ENCODE measurements at places on chromosomes 16 and 17.

GRCh38 chr16:66843191-66843590 lies 1.0 kb upstream of the CA7 start:
- no peak for DNase-seq

DNA sequence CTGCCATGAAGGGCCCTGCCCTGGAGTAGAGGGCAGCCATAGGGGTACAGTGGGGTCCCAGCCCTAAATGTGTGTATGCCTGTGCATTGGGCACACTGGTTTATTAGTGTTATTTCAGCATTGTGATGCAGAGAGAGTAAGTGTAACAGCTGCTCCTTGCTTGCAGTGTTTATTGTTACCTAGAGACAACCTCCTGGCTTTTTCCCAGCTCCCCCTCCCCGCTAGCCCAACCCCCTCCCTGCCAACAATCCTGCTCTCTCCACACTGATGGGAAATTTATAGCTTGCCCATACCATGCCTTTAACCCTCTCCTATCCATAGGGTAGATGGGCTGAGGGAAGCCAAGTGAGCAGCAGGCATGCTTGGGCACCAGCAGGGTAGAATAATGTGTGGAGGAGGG lies 51.3 kb downstream of the NEUROD2 start:
- peak; percentile 16 for DNase-seq

DNA sequence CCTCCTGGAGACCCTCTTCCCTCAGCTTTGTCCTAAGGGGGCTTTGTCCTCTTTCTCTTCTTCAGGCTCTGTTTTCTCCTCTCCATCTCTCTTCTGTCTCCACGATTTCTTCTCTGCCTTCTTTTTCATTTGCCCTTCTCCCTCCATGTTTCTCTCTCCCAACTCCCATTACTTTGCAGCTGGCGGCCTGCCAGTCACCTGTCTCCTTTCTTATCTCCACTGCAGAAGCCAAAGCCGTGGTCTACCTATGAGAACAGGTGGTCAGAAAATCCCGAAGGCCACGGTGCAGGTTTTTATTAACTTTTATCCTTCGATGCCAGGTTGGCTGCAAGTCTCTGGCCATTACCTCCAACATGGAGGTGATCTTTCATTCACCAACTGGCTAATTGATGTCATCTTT lies 45.1 kb downstream of the FZD2 start:
- DNase-seq: no peak

GRCh38 chr17:14316126-14316832 lies 15.4 kb downstream of the HS3ST3B1 start:
- DNase-seq: no peak

GRCh38 chr16:26214581-26215174 lies 522.9 kb downstream of the HS3ST4 start:
- no peak for DNase-seq

DNA sequence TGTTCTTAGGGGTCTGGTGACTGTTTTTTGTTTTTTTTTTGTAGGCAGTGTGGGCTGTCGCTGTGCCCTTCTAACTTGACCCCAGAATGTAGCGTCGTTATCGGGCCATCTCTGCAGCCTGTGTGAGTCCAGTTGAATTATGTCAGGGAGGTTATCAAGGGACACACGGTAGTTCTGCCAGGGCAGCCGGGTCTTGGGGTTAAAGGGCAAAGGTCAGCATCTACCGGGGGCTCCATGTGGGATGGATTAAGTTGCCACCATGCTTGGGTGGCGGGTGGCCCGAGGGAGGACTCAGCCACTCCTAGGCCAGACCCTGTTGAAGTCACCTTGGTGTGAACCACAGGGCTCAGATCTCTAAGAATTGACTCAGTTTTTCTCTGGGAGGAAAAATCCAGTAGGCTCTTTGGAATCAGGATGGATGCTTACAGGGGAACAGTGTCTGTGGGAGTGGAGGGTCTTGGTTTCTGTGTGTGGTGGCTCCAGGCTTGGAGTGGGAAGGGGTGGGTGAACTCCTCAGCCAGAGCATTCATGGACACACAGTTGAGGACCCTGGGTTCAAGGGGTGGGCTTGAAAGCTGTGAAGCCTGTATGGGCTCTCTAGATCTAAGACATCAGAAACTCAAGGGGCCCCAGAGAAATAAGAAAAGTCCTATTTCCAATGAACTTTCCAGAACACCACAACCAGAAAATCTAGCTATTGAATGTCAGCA lies 191.7 kb downstream of the IRF8 start:
- no peak for DNase-seq

DNA sequence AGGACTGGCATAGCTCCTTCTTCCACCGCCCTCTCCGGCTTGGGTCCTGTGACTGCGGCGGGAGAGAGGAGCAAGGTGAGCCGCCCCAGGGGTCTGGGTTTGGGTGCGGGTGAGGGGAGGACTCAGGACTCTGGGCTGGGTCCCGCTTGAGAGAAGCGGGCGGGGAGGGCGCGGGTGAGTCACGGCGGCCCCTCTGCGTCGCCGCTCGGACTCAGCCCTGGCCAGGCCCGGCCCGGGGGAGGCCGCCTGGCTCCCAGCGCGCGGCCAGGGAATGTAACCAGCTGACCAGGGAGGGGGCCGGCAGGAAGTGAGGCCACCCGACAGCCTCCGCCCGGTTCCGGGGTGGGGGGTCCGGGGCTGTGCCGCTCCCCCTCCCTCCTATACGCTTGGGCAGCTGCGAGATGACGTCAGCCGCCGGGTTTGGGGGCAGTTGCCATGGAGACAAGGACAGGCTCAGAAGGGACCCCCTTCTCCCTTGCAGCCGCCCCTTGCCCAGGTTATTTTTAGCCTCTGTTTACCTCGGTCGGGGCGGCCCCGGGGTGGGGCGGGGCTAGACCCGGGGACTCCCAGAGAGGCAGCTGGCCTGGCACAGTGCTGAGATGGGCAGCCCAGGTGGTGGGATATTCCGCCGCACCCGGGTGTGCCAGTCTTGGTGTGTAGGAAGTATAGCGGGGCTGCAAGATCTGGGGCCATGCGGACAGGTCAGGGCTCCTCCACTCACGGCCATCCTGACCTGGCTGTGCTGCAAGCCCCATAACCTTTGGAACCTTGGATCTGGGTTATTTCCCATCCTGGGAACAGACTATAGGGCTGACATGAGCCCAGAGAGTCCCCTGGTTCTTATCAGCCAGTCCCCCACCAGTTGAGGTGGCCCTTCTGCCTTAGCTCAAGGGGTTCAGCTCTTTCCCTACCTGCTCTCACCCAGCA lies 1.6 kb downstream of the RIPOR1 start:
- DNase-seq: no peak

GRCh38 chr16:69017036-69017783 lies 88.2 kb upstream of the HAS3 start:
- no peak for DNase-seq

- no peak for DNase-seq
These were observed 8.9 kb downstream of the NHERF2 start for GRCh38 chr16:2035431-2036199.

GRCh38 chr16:15739464-15739863 lies 89.4 kb downstream of the NDE1 start:
- DNase-seq: no peak

GRCh38 chr17:69723741-69724140 lies 309.2 kb downstream of the MAP2K6 start:
- DNase-seq: no peak

DNA sequence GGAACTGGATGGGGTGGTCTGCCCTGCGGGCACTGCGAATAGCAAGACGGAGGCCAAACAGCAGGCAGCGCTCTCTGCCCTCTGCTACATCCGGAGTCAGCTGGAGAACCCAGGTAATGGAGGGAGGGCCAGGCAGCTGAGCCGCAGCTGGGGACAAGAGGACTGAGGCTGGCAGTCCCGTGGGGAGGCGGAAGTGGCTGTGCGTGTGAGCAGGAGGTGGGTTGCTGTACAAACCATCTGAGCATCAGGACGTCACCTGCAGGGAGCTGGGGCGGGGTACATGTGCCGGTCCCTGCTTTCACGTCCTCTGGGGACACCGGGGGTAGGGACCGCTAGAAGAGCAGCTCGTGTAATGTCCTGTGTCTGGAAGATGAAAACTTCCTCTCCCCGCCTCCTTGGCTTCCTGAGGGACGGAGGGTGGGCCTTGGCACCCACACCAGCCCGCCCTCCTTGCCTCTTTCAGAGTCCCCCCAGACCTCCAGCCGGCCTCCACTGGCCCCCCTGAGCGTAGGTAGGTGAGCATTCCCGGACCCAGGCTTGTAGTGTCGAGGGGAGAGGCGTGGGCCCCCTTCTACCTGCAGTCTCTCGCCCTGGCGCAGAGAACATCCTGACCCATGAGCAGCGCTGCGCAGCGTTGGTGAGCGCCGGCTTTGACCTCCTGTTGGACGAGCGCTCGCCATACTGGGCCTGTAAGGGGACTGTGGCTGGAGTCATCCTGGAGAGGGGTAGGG lies 3.7 kb downstream of the ADAD2 start:
- no peak for DNase-seq

DNA sequence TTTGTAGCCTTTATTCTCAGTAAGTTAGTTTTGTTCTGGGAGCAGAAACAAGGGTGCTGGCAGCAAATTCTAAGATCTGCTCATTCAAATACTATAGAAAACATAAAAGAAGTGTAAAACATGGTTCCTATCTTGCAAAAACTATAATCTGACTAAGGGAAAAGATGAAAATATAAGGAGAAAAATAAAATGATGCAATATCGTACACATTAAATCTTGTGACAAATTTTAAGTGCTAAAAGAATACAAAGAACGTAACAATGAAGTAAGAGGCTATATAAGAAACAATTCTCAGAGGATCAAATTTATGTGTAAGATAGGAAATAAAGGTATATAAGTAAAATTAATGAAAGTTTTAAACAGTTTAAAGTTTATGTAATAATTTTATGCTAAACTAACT lies 224.6 kb downstream of the CEP112 start:
- DNase-seq: no peak

DNA sequence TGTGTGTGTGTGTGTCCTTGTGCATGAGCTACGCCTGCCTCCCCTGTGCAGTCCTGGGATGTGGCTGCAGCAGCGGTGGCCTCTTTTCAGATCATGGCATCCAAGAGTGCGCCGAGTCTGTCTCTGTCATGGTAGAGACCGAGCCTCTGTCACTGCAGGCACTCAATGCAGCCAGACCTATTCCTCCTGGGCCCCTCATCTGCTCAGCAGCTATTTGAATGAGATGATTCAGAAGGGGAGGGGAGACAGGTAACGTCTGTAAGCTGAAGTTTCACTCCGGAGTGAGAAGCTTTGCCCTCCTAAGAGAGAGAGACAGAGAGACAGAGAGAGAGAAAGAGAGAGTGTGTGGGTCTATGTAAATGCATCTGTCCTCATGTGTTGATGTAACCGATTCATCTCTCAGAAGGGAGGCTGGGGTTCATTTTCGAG lies 22.5 kb downstream of the STAT5A start:
- DNase-seq: no peak

DNA sequence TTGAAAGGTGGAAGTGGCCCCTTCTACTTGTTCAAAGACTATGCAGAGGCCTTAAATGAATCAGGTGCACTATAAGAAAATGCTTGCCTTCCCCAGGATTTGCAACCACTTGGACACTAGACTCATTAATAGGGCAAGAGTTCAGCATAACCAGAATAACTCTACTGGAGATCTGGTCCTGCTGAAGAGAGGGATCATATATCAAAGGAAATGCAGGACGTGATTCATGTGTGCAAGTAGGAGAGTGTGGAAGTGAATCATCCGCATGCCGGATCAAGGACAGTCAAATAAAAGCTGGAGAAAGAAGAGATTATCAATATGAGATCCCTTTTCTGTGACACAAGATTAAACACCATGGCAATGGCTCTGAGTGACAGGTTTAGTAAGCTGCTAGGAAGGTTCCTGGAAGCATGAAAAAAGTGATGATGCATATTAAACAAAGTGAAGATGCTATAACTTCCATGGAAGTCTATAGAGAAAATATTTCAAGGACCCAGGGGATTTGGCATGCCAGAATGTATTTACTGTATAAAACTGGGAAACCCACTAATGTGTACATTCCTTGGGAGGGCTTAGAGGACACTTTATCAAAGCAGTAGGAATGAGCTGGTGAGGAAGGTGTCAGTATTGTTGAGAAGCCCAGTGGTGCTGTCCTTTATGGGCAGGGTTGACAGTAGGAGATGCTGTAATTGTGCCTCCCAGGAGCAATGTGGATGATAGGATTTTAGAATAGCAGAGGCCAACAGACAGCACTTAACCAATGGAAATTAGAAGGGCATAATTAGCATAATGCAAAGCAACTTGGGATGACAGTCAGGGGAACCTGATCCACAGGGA lies 133.1 kb downstream of the ABCA8 start:
- peak; percentile 56 for DNase-seq

DNA sequence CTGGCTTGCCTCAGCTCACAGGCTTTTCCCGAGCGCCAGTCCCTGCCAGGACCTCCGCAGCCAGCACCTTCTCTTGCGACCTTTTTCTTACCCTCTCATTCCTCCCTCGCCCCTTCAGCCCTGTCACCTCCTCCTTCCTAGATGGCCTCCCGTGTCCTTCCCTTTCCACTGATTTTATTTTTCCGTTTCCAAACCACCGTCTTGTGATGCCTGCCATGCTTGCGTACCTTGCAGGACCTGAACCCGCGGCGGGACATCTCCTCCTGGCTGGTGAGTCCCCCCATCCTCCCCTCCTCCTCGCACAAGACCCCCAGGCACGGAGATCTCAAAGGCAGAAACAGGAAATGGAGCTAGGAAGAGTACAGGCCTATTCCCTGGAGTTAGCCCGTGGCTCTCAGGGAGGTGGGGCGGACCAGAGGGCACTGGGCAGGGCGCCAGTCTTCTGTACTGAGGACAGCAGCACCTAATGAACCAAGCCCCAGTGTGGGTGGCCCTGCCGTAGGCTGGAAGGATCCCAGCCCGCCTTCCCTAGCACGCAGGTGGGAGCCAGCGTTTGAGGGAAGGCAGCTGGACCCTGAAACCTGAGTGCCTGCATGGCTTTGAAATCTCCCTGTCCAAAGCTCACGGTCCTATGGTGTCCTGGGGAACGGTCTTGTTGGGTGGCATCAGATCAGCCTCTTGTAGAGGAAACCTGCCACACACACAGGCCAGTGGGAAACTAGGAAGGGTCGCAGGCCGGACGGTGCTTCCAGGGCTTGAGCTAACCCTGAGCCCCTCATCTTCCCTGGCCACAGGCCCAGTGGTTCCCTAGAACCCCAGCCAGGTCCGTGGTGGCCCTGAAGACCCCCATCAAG lies 612 bp downstream of the CISD3 start:
- DNase-seq: peak; percentile 49

DNA sequence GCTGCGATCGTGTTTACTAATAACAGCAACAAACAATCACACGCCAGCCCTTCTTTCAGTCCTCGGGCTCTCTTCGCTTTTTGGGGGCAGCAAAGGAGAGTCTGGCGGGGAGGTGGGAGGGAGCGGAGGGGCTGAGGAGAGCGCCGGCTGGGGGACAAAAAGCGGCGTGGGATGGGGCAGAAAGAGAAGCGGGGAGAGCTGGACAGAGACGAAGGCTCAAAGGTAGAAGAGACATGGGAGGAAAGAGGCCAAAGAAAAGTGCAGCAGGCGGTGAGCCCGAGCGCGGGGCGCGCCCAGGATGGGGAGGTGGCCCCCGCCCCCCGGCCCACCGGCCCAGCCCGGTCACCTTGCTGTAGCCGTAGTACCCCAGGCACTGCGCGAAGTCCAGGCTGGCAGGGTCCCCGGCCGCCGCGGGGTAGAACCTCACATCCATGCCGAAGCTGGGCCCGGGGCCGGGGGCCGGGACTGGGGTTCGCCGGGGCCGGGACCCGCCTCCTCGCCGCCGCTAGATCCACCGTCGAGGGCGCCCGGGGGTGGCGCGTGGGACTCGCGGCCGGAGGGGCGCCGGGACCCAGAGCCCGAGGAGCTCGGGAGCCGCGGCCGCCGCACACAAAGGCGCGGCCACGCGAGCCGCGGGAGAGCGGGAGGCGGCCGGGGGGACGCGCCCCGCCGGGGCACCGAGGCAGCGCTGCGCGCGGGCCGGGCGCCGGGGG lies 496 bp downstream of the TOX3 start:
- no peak for DNase-seq

GRCh38 chr17:2181206-2181896 lies 122.2 kb downstream of the SMG6 start:
- no peak for DNase-seq

GRCh38 chr16:69273009-69273408 lies 38.1 kb upstream of the VPS4A start:
- no peak for DNase-seq

Measured in NCI-H510A (cell line).